ENCODE measurements at places on chromosomes 11 and 22. TPM values are rescaled to one million over a fixed set of nuclear protein-coding genes. Genes with fewer than 3 reads are reported as not detected.

The APOL6 gene
- 37.7 TPM for total RNA-seq

The CASP4 gene
- total RNA-seq, result 81.9 TPM

The IL18 gene
- not detected for total RNA-seq

The PATZ1 gene
- total RNA-seq, result 66.9 TPM

The ELFN2 gene
- total RNA-seq, result 0.88 TPM

The PLCB3 gene
- total RNA-seq, result 8.1 TPM

The MIOX gene
- total RNA-seq, result 0.52 TPM

The OSBPL5 gene
- 17.8 TPM for total RNA-seq

The OR10D3 gene
- not detected for total RNA-seq

The TSGA10IP gene
- not detected for total RNA-seq

The MGAT3 gene
- total RNA-seq, result 0.36 TPM

The ARHGEF17 gene
- total RNA-seq, result not detected

The SRSF8 gene
- total RNA-seq, result 125 TPM

The KCNJ4 gene
- total RNA-seq, result not detected

The PATE4 gene
- total RNA-seq, result not detected

The POLA2 gene
- 24.5 TPM for total RNA-seq

The SLC22A12 gene
- not detected for total RNA-seq

The WT1 gene
- not detected for total RNA-seq

The OR4A16 gene
- not detected for total RNA-seq

The OR5B21 gene
- total RNA-seq, result 1.1 TPM

The KRTAP5-11 gene
- not detected for total RNA-seq

The FGF3 gene
- total RNA-seq, result not detected

The MYRF gene
- 0.68 TPM for total RNA-seq

The THY1 gene
- total RNA-seq, result not detected

The OR51B4 gene
- total RNA-seq, result not detected

The LDLRAD3 gene
- not detected for total RNA-seq

The SOX6 gene
- not detected for total RNA-seq

The OR4X2 gene
- total RNA-seq, result not detected

The POU2AF2 gene
- total RNA-seq, result not detected

The TANGO2 gene
- 38.0 TPM for total RNA-seq

The GLB1L3 gene
- total RNA-seq, result 1.2 TPM

The UBQLNL gene
- total RNA-seq, result 0.47 TPM

The KRTAP5-2 gene
- total RNA-seq, result not detected

The TNNT3 gene
- 29.7 TPM for total RNA-seq

The C1QTNF4 gene
- 0.91 TPM for total RNA-seq

The APOBEC3A gene
- total RNA-seq, result not detected

The MFRP gene
- total RNA-seq, result not detected

The TMEM191C gene
- 5.4 TPM for total RNA-seq

The MMP12 gene
- total RNA-seq, result not detected

The RTCB gene
- 54.7 TPM for total RNA-seq

The CERK gene
- total RNA-seq, result 175 TPM

The PATE2 gene
- total RNA-seq, result not detected

The DCHS1 gene
- 14.9 TPM for total RNA-seq

The RIC3 gene
- total RNA-seq, result 58.1 TPM
